ENCODE measurements at places on chromosomes 3 and 15.

- DNase-seq = no peak
Observed at GRCh38 chr3:9455596-9456131, 58.2 kb downstream of the SETD5 start.

DNA sequence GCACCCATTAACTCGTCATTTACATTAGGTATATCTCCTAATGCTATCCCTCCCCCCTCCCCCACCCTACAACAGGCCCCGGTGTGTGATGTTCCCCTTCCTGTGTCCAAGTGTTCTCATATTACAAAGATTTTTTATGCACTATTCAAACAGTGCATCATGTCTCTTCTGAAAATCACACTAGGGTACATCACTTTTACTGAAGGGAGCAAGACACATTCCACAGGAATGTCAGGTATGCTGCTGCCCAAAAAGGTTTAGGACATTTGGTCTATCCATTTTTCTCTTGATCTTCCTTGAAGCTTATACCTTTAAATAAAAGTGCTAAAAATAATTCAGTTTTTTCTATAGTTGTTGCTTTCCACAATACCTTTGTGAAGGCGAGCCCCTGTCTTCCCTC is 9.2 kb upstream of the EPHA3 start:
- DNase-seq = no peak

- DNase-seq = no peak
Observed at GRCh38 chr15:43879386-43880355, 52.9 kb downstream of the WDR76 start.

- no peak for DNase-seq
Observed at GRCh38 chr15:41772720-41773331, 1.5 kb upstream of the MAPKBP1 start.

DNA sequence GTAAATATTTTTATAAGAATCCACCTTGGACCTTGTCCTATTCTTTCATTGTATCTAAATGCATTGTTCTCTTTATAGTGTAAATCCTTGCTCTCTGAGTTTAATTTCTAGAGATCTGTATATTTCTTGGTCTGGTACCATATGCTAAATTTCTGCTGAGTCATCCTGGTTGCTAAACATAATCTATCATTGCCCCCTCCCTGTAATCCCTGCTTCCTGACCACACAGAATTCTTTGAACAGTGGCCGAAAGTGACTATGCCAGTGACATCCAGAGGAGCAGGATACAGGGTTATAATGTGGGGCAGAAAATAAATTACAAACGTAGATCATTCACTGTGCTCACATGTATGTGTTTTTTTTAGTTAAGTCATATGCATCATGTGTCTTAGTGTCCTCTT is 143.1 kb downstream of the DIPK2A start:
- no peak for DNase-seq

DNA sequence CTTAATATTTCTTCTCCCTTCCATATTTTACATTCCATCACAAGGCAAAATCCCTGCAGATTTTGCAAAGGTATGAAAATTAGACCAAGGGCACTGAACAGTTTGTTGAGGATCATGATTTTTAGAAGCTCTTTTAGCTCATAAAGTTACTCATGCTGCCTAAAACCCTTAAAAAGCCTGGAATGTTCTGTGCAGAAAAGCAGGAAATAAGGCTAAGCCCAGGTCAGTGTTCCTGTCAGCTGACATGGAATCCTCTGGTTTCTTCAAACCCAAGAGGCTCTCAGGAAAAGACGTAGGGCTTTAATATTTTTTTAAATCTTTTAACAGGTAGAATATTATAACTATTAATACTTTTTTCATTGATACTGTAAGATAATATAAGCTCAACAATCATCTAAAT is 8.2 kb downstream of the CBLB start:
- DNase-seq = no peak

DNA sequence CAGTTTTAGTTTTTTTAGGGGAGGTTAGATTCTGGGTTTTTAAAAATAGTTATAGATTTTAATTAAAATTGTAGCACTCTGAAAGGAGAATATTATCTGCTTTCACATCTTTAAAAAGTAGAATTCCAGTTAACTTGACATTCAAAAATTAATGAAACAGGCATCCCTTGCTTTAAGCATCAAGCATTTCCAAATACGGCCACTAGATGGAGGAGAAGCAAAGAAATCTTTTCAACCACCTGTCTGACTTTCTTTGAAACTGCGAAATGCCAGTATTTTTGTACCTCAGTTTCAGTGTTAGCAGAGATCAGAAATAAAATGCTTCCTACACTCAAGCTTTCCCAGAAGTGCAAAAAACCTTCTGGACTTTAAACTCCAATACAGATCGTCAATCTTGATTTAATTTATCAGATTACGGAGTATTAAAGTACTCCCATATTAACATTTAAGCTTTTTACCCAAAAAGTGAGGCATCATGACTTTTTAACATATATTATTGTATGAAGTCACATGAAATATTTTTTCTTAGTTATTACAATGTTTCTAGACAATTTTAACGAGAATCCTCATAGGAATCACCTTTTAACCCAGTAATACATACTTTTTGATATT is 153.3 kb downstream of the P3H2 start:
- DNase-seq = no peak

- DNase-seq = no peak
Observed at GRCh38 chr15:51971032-51971374, 575 bp downstream of the LEO1 start.

GRCh38 chr3:105422645-105423044 is 55.9 kb downstream of the ALCAM start:
- DNase-seq = no peak

- no peak for DNase-seq
Observed at GRCh38 chr3:127015282-127016042, 32.5 kb downstream of the PLXNA1 start.

DNA sequence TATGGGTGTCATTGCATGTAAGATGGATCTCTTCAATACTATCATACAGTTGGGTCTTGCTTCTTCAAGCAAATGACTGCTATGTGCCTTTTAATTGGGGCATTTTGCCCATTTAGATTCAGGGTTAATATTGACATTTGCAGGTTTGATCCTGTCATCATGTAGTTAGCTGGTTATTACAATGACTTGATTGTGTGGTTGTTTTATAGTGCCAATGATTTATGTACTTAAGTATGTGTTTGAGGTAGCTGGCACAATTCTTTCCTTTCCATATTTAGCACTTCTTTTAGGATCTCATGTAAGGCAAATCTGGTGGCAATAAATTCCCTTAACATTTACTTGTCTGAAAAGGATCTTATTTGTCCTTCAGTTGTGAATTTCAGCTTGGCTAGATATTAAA is 267.5 kb downstream of the VGLL3 start:
- no peak for DNase-seq

- DNase-seq = no peak
Observed at GRCh38 chr3:118977118-118977517, 57.5 kb downstream of the IGSF11 start.

DNA sequence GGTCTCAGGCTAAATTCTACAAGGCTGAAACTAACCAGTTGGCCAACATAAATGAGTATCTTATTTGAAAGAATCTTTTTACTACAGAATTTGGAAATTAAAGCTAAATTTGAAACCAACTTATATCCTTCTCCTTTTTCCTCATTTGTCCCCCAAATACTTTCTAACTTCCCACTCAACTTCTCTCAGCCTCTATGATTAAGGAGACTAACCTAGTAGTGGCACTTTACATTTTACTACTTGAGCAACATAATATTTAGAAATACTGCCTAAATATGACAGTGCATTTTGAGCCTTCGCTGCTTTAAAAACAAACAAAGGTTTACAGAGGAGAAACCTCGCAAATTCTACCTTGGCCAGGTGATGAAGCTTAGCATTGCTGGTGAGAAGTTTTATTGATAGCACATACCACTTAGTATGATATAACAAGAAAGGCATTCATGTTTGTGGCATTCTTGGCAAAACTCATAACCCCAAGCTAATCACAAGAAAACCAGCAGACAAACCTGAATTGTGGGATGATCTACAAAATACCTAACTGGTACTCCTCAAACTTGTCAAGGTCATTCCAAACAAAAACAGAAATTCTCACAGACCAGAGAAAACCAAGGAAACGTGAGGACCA is 432.1 kb upstream of the CFAP20DC start:
- no peak for DNase-seq

DNA sequence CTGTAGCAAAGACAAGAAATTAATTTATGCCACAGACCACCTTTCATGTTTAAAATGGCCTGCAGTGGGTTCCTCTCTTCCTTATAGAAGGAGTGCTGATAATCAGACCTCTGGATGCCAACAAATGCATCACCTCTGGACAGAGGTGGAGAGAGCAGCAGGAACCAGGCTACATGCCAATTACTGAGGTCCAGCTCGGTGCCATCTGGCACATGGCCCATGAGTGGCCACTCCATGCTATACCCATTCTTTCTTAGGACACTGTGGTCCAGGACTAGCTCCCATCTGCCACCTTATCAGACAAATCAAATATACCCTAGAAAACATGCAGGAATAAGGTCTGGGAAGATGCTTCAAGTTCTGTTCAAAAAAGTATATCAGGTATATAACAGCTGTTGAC is 60.7 kb downstream of the TBC1D2B start:
- no peak for DNase-seq

- DNase-seq = no peak
Observed at GRCh38 chr15:68003297-68003696, 50.8 kb upstream of the PIAS1 start.

- no peak for DNase-seq
Observed at GRCh38 chr3:6862880-6863195, 1.9 kb downstream of the GRM7 start.

DNA sequence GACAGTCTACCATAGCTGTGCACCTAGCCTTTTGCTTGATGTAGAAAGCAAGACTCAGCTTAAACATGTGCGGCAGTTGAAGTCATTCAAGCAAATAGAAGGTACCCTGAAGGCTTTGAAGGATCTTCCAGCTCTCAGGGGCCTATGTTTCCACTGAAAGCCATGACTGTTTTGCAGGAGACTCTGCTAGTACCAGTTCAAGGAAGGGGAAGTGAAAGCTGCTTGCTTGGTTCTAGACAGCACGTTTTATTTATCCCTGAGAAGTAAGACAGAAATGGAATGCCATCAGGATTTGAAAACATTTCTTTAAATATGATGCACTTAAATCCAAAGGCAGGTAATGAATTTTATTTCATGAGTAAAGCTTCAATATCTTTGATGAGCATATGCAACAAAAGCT is 311.4 kb downstream of the PDCD6IP start:
- no peak for DNase-seq

DNA sequence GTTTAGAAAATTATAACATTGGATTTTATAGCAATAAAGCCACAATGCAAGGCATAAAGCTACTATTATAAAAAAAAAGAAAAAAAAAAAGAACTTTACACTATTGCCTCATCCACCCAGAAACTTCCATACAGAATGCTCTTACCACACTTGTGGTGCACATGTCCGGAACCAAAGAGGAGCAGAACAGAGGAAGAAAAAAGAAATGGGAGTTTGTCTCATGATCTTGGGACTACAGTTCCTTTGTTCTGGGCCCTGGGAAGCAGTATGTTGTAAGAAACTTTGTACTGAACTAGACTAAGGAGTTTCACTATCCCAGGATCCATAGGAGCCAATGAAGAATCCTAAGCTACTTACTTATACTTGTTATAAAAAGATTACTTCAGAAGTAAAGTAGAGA is 36.1 kb downstream of the FMN1 start:
- DNase-seq = no peak

DNA sequence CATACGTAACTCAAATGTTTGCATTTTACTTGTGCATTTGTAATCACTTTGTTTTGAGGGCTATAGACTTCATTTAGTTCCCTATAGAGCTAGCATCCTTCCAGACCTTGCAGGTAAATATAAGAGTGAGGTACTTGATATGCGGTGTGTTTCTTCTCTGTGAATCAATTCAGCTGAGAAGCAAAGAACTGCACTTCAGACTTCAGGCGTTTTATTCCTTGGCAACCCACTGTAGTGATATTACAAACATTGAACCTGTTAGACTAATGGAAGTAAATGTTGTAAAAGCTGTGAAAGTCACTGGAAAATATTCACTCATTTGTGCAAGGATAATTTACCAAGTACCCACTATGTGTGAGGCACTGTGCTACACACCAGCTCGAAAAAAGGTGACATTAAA is 94.1 kb upstream of the CHL1 start:
- DNase-seq = no peak

GRCh38 chr15:95291898-95292472 is 1038.5 kb upstream of the NR2F2 start:
- DNase-seq = no peak

DNA sequence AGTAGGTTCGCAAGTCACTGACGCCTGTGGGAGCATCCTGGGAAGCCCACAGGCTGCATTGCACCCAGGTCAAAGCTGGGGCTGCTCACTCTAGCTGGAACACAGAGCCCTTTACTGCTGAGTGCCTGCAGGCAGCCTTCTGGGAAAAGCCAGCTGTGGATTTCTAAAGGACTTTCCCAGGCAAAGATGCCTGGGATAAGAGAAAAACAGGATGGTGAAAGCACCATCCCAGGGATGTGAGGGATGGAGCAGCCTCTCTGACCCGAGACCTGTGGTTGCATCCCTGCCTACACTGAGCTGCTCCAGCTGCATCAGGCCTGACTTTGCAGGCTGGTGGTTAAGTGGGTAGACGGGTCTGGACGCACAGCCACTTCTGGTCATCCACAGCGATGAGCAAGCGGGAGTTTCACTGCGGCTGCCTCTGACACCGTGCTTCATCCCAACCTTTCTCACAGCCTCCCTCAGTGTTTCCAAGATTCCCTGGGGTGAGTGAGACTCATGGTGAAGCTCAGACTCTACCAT is 52.5 kb upstream of the AMOTL2 start:
- no peak for DNase-seq

DNA sequence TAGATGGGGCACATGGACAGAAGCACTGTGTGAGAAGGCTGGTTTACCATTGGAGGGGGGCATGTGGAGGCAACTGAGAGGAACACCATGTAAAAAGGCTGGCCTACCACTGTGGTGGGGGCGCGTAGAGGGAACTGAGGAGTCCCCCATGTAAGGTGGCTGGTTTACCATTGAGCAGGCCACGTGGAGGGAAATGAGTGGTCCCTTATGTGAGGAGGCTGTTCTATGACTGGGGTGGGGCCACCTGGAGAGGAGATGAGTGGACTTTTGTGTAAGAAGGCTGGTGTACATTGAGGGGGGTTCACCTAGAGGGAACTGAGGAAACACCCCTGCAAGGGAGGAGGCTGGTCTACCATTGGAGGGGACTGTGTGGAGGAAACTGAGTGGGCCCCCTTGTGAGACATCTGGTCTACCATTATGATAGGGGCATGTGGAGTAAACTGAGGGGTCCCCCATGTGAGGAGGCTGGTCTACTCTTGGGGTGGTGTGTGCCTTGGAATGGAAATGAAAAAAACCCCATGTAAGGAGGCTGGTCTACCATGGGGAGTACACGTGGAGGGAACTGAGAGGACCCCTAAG is 156.9 kb downstream of the FBLN2 start:
- peak; percentile 28 for DNase-seq

GRCh38 chr3:135800071-135800549 is 165.4 kb upstream of the PPP2R3A start:
- peak; percentile 50 for DNase-seq

DNA sequence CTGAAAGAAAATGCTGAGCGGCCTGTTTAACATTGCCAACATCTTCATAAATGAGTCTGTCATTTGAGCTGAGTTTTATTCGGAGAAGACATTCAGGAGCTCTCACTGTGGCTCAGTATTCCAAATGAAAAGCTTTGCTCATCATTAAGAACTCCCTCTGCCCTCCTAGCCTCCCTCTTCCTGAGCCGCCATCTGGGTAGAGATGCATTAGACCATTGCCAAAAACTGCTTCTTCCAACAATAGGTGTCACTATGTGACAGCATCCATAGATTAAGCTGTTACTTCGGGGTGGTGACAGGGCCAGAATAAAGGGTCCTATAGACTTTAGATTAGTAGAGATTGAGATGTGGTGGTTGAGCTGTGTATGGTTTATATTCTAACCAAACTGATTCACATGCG is 501.4 kb upstream of the NR2F2 start:
- no peak for DNase-seq

- no peak for DNase-seq
Observed at GRCh38 chr3:43346978-43347749, 60.8 kb downstream of the SNRK start.
